Epithelial cell of proximal tubule (primary cell): ENCODE measurements at places on chromosomes 5 and 9. TPM values are rescaled to one million over a fixed set of nuclear protein-coding genes. Genes with fewer than 3 reads are reported as not detected.

Gene CXCL14
- total RNA-seq, result 0.06 and 0.14 TPM in 2 replicates

DNA sequence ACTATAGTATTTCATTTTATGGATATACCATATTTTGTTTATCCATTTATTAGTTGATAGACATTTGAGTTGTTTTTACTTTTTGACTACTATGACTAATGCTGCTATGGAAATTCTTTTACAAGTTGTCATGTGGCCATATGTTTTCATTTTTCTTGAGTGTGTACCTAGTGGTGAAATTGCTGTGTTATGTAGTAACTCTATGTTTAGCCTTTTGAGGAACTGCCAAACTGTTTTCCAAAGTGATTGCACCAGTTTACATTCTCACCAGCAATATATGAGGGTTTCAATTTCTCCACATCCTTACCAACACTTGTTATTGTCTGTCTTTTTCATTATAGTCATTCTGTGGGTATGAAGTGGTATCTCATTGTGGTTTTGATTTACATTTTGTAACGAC lies 75.4 kb downstream of the GRIA1 start:
- no peak for DNase-seq

GRCh38 chr9:16361118-16361517 lies 509.4 kb downstream of the BNC2 start:
- no peak for DNase-seq

DNA sequence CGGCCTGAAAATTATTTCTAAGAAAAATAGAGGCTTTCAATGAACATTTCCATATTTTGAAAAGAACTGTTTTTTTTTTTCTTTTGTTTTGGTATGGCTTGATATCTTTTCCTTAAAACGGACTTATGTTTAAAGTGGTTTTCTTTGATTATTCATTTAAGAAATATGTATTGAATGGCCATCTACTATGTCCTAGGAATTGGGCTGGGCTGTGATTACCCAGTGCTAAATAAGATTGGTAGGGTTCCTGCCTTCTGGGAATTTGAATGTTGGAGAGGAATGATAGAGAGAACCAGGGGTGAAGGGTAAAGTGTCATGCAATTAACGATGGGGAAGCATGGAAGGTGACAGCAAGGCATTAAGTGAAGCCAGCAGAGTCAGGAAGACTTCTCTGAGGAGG lies 33.2 kb downstream of the TNFSF8 start:
- no peak for DNase-seq

- DNase-seq, result peak; percentile 91
These were observed 149.6 kb downstream of the ZNF608 start for GRCh38 chr5:124596595-124597421.
